ENCODE measurements at places on chromosomes 2 and 18.

DNA sequence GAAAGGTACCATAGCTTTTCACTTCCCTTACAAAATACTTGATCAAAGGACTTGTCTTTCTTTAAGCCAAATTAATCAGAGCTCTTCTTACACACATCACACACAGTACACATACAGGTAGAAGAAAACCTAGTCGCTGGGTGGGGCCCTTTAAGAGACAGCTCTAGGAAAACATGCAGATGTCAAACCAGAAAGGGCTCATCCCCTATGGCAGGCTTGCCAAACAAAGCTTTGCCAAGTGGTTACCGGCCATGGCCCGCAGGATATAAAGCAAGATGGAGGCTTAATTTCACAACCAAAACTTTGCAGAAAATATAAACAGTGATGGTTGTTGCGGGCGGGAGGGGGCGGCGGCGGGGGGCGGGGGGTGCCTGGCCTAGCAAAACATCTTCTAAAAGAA, 2156.0 kb upstream of the PIK3C3 start:
- DNase-seq = peak; percentile 4

DNA sequence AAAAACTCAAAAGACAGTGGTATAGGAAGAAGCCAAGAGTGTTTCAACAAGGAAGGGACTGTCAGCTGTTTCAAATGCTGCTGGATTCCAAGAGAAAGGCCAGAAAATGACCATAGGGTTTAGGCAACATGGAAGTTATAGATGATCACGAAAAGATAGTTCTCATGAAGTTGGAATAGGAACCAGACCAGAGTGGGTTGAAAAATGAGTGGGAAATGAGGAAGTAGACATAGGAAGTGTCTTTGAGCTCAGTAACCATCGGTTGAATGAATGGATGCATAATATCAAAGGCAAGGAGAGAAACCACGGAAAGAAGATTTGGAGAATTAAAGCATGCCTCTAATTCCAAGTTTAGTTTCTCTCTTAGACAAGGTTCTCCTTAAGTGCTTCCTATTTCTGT, 1.3 kb downstream of the NCAPH start:
- no peak for DNase-seq

- DNase-seq = no peak
Measured at GRCh38 chr18:28284132-28284531, 107.2 kb upstream of the CDH2 start.

- no peak for DNase-seq
Measured at GRCh38 chr2:3451169-3451568, 68.2 kb downstream of the ADI1 start.

DNA sequence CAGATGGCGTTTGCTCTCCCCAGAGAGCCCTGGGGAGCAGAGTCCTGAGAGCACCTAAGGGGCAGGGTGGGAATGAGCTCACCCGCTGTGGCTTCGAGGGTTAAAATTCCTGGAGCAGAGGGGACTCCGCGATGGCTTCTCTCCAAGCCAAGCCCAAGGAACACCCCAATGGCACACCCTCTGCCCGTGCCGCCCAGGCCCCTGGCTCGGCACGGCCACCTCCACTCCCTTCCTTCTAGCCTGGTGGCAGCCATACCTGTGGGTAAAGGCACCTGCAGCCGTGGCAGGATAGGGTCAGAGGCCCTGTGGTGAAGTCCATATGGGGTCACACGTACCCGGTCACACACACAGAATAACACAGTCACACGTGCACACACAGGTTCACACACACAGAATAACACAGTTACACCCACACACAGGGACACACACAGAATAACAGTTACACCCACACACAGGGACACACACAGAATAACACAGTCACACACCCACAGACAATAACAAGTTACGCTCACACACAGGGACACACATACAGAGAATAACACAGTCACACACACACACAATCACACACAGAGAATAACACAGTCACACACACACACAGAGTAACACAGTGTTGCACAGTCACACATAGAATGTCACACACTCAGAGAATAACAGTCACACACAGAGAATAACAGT, 50.5 kb downstream of the RAMP1 start:
- DNase-seq = no peak

DNA sequence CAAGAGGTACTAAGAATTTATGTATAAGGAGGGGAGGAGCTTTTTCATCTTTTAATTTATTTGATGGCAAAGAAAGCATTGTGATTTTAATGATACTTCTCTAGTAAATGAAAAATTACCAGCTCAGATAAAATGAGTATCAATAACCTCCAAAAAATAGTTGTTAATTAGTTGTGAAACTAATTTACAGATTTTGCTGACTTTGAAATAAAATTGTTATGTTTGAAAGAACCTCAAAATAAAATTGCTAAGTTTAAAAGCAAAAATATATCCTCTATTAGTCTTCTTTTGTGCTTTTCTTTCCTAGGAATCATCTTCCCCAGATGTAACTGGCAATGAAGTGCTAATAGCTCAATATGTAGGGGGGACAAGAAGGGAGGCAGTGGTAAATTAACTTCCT, 36.5 kb downstream of the ZC3H6 start:
- no peak for DNase-seq

- DNase-seq = no peak
Measured at GRCh38 chr2:181649436-181649979, 7.4 kb downstream of the CERKL start.

DNA sequence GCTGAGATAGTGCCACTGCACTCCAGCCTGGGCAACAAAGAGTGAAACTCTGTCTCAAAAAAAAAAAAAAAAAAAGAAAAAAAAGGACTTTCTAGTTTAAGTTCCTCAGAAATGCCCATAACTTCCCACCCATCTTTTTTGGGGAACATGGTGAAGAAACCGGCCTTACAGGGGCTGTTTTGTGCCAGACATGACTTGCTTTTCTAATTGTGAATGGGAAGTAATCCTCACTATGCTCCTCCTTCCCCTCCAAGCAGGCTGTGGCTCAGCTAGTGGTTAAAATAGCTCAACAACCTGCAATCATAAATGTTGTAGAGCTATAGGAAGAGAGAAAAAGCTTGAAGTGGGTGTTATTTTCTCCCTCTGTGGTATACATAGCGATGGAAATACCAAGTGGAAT, 34.1 kb upstream of the OLA1 start:
- DNase-seq = no peak

GRCh38 chr2:99520813-99521212, 31.0 kb upstream of the REV1 start:
- DNase-seq = no peak

GRCh38 chr2:240459401-240460252, 24.2 kb downstream of the GPC1 start:
- DNase-seq = peak; percentile 68

- no peak for DNase-seq
Measured at GRCh38 chr2:217307023-217307422, 447.2 kb upstream of the TNP1 start.

DNA sequence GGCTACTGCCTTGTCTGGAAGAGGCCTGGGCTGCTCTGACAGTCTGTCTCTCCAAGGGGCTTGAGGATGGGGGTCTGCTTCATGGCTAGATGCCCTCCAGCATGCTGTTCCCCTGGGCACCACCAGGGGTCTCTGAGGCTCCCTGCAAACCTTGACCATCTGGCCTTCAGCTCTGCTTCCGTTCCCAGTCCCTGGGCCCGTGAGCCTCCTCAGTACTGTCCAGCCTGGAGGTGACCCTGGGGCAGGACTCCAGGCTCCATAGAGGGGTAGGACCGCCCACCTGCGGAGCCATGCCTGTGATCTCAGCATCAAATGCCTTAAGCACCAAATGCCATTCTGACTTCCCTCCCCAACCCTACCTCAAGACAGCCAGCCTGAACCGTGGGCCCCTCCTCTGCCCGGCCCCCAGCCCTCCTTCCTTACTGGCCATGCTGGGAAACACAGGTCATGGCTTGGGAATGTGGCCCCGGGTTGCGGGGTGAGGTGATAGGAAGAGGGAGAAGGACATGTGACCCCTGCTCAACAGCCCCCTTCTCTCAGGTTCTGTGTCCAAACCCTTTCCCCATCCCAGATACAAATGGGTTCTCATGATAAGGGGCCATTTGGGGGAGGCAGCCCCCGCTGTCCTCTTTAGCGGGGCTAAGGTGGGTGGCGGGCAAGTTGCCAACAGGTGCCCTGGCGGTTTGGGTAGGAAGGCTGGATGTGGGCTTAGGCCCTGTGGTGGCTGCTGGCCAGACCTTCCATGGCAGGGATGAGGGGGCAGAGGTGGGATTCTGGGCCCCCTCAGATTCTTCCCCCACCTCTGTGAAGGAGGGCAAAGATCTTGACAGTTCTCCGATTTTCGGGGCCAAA, 25.0 kb downstream of the SPEG start:
- peak; percentile 95 for DNase-seq

- no peak for DNase-seq
Measured at GRCh38 chr2:122210898-122211856, 455.7 kb downstream of the TSN start.

DNA sequence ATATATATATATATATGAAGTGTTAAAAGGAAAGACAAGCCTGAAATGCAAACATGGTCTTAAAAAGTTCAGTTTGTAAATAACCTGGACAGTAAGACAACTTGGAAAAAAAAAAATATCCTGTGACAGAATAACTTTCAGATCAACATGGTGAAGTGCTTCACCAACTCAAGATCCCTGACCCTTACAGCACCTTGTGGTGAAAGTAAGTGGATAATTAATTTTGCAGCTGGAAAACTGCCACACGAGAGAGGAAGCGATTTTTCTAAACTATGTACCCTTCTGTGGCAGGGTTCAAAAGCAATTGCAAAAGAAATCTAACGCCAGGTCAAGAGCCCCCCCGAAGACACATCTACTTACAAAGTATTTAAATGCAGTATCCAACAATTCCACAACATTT, 95.8 kb downstream of the PAX3 start:
- no peak for DNase-seq

- no peak for DNase-seq
Measured at GRCh38 chr2:239279508-239280295, 121.1 kb downstream of the HDAC4 start.

- DNase-seq = no peak
Measured at GRCh38 chr18:25113566-25113965, 238.4 kb downstream of the ZNF521 start.

GRCh38 chr2:36702781-36703180, 6.3 kb downstream of the VIT start:
- no peak for DNase-seq

DNA sequence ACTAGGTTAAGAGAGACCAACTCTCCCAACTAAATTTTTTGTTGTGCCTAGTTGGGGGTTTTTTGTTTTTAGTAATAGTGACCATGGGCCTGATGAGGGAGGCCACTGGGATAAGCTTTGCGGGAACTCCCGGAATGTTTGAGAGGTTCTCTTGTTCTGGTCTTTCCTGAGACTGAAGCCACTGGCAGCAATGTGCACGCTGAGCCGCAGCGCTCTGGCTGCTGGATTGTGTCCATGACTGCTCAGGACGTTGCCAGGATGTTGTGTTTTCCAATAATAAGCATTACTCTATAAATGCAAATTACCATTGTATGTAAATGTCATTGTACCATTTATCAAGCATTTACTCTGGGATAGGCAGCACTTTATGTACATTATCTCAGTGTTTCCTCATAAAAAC, 126.1 kb downstream of the GALNT1 start:
- DNase-seq = no peak

- peak; percentile 32 for DNase-seq
Measured at GRCh38 chr2:108270768-108271506, 17.8 kb upstream of the SULT1C2 start.

DNA sequence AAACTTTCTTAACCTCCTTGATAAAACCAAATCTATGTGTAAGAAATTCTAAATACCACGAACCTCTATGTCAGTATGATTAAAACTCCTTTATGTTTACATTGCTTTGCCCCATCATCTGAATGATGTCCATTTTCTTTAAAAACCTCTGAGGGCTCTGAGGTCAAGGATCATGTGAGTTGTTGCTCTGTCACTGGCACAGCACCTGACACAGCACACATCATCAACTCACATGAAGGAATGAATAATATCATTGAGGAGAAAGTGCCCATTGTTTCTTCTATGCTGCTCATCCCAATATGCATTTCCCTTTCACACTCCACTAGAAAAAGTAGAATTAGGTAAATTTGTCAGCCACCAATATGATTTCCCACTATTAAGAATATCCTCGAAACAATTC, 1178.7 kb upstream of the NRXN1 start:
- DNase-seq = no peak

DNA sequence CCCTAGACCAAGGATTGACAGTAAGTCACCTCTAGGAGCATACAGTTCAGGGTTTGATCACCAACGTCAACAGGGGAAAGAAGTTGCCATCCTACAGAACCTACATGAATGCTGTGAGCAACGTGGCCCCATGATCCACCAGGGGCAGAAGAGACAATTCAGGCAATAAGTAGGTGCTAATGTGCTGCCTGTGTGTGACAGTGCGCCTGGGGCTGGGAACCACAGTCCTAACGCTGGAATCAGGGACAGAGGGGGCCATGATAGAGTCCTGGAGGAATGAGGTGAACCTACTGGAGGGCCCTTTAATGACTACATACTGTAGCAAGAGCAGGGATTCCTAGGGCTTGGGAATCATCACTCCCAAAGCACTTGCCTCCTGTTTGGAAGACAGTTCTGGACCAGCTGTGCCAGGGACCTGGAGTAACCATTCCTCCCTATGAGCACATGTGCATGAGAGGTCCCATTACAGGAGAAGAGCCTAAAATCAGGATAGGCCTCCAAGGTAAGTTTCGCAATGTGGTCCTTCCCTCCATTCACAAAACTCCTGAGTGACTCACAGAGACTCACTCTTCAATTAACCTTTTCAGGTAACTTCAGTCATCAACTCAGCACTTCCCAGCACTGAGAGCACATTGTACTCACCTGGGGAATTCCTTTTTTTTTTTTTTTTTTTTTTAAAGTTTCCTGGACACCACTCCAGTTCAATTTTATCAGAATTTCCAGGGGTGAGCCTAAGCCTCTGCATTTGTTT, 214.0 kb downstream of the TMEM163 start:
- DNase-seq = no peak

GRCh38 chr2:235054919-235055318, 103.1 kb downstream of the SH3BP4 start:
- DNase-seq = no peak

DNA sequence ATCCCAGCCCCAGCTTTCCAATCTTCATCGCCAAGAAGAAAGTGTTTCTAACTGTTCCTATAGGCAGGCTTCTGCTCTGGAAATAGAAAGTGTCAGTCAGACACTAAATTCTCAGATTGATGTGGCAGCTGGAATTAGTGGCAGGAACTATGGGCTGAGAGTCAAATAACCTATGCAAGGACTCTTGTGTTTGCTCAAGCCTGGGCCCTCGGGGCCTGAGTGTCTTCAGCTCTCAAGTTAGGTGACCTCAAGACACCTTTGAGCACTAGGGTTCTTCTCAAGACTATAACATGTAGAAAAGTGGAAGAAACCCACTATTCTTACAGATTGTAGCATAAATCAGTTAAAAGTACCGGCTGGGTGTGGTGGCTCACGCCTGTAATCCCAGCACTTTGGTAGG, 694.5 kb downstream of the RNF144A start:
- DNase-seq = no peak
